Smooth muscle cell of the brain vasculature (primary cell): ENCODE measurements at places on chromosomes 2 and 18.

- no peak for DNase-seq
These were observed 6.3 kb upstream of the CCNT2 start for GRCh38 chr2:134912361-134912760.

DNA sequence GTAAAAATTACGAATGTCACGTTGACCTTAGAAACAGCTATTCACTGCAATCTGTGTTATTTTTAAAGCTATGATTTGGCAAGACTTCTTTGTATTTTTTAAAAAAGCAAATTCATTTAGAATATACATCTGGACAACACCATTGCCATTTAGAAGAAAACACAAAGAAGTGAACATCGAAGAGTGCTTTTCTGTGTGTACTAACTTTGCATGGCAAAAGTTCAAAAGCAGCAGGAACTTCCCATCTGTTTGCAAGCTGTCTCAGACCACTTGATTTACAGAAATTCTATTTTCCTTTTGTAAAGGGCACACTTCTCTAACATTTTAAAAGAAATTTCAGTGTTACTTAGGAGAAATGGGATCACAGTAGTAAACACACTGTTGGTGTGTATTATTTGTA is 145.9 kb downstream of the CALCRL start:
- DNase-seq: peak; percentile 43

DNA sequence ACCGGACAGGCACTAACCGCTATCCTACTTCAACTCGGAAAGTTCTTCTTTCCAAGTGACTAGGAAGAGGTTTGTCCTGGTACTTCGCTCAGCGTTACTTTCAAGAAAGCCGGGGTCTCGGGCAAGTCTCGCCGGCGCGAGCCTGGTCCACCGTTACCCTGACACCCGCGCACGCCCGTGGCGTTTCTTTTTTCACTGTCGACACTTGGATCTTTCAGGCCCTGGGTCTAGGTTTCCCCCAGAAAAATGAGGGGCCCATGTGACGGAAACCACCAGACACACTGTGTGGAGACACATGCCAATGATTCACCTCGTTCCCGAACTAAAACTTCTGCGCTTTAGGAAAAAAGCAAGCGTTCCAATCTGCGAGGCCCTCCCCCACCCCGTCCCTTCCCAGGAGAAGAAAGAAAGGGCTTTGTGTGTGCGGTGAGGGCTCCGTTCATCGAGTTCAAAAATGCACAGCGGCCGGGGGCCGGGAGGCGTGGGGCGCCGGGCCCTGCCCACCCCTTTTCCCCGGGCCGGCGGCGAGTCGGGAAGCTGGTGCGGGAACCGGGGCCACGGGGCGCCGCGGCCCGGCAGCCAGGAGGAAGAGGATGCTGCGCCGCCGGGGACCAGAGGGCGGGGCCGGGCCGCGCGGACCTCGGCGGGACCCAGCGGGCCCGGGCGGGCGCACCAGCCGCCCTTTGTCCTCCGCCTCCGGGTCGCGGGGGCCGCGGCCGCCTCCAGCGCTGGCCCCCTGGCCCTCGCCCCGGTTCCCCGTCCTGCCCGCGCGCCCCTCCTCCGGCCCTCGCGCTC is 2.6 kb downstream of the ZNF521 start:
- DNase-seq: no peak

- no peak for DNase-seq
These were observed 477.5 kb downstream of the SLC4A3 start for GRCh38 chr2:220104871-220105351.

GRCh38 chr18:57586251-57587049 is at the start of gene FECH:
Gene FECH (minus strand): TSS chr18:57586702. CDS start chr18:57586620, 82 bp downstream.
- DNase-seq: no peak

DNA sequence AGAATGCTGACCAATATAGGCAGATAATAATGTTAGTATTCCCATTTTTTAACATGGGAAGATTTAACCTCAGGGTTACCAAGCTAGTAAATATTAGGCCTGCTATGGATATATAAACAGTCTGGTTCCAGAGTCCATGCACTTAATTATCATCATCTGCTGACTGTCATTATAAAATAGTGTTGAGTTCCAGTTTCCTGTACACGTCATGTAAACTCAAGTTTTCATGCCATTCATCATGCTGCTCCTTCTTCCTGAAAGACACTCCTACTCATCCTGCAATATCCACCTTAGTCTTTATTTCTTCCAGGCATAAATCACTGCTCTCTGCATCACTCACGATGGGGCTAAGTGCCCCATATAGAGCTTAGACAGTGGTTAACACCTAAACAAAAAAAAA is 420.8 kb upstream of the SPHKAP start:
- no peak for DNase-seq

- DNase-seq: no peak
These were observed 86.2 kb downstream of the COX7A2L start for GRCh38 chr2:42274863-42275262.

DNA sequence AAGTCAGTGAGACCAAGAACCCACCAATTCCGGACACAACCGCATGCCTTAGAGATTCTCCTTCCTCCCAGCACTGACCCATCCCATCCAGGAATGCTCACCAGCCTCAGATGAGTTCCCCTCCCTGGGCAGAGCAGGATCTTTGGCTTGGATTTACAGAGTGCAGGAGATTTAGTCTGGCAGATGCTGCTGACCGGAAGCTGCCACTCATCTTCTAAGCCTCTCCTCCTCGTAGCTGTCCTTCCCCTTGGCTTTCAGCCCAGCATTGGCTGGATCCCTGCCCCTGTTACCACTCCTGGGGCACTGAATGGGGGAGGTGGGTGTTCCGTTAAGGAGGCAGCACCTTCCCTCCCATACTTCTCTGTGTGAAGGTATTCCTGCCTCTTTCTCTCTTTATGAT is 53.2 kb downstream of the VWA3B start:
- no peak for DNase-seq

- no peak for DNase-seq
These were observed 122.1 kb upstream of the EML6 start for GRCh38 chr2:54601339-54601738.

DNA sequence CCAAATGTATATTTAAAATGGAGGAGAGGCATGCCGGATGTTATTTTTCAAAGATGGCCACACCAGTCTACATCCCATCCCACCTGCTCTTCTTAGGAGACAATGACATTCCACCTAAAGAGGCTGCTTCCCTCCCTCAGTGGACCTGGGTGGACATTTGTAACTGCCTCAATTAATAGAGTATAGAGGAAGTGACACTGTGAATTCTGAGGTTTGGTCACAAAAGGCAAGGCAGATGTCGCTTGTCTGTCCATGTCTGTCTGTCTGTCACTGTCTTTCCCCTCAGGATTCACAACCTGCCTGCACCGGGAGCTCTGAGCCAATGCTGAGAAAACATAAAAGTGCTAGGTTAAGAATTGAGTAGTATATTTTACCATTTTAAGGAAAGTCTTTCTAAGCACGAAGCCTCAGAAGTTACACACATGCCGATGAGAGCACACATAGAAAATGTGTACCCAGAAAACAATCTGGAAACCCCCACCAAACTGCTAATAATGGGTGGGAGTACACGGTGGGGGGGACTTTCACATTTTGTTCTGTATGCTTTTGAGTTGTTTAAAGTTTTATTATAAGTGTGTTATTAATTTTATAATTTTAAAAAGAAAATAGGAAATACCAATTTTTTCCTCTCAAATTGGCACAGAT is 21.0 kb downstream of the MIB1 start:
- DNase-seq: no peak

- DNase-seq: no peak
These were observed 124.4 kb downstream of the TTC27 start for GRCh38 chr2:32752205-32752604.

DNA sequence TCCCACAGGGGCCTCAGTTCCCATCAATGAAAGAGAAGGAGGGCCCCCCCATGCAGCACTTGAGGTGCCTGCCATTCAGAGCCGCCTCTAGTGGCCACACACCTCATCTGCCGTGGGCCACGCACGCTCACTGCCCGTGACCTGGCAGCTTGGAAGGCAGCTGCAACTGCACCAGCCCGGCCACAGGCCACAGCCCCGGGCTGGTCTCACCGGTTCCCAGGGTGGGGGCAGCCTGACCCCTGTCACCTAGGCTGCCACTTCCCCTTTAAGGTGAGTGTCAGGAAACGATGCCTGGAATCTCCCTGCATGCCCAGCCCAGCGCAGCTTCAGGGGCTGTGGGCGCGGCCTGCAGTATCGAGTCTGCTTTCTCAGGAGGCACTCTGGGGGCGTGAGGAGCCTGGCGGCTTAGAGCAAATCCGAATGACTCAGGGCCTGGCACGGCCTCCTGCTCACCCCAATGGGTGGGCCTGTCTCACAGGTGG is 2.6 kb downstream of the MAB21L4 start:
- DNase-seq: no peak

GRCh38 chr2:181642086-181642485 is 14.8 kb downstream of the CERKL start:
- DNase-seq: no peak

- no peak for DNase-seq
These were observed 153.4 kb downstream of the CAPN13 start for GRCh38 chr2:30653847-30654246.

GRCh38 chr2:173164396-173164795 is 88.8 kb downstream of the MAP3K20 start:
- no peak for DNase-seq

DNA sequence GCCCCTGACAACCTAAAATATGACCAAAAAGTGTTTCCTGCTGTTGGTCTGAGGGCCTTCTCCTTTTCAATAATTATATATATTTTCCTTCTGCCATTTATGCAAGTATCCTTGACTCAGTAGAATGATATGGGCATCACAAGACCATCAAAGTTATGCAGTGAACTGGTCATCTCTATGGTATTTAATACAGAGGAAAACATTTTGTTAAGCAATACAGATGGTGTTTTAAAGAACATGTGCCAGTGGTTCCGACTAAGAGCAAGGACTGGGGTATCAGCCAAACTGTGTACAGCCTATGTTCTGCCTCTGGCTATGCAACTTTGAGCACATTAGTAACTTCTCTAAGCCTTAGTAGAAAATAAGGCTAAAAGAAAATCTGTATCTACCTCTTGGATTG is 179.0 kb downstream of the TRABD2A start:
- no peak for DNase-seq

DNA sequence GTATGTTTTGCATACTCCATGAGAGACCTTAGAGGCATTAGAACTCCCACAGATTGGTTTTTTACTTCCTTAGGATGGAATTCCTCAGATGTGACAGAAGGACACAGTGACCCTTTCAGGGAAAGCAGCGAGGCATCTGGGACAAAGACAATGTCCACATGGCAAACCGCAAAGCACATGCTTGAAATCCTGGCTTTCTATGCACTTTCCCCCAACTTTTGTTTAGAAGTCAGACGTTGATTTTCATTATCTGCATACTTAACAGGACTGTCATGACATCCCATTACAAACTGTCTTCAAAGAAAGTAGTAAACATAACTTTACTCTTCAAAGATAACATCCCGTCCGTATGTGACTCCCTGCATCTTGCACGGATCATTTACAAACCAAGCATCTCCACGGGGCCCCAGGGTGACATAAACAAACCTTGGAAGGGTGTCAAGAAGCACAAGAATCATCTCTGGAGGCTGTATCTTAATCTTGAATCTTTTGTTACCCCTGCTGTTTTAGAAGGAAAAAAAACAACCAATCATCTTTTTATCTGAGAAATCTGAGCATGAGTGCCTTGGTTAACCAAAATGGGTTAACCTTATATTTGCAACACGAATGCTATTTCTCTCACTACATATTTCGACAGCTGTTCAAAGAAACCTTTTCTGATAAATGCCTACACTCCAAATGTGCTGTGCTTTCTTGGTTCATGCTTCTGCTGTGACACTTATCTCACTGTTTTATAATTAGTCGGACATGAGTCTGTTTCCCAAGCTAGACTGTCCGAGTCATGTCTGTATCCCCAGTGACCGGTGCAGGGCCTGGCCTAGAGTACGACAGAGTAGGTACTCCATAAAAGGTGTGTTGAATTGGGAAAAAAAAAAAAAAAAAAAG is 90.8 kb downstream of the CCBE1 start:
- DNase-seq: peak; percentile 33

DNA sequence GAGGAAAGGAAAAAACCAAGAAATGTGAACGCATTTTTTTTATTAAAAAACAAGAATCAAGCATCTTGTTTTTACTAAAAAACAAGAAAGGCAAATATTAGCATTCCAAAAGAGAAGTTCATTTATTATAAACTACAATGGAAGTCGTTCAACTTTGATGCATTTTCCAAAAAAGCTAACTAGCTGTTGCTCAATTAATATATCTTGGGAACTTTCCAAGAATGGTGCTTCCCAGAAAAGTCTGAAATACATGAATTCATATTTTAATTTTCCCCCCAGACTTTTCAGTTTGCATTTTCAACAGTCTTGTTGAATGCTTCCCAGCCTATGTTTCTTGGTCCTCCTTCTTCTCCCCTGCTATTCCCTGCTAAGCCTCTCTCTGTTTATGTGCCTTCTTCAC is 7.5 kb upstream of the RND3 start:
- DNase-seq: no peak

DNA sequence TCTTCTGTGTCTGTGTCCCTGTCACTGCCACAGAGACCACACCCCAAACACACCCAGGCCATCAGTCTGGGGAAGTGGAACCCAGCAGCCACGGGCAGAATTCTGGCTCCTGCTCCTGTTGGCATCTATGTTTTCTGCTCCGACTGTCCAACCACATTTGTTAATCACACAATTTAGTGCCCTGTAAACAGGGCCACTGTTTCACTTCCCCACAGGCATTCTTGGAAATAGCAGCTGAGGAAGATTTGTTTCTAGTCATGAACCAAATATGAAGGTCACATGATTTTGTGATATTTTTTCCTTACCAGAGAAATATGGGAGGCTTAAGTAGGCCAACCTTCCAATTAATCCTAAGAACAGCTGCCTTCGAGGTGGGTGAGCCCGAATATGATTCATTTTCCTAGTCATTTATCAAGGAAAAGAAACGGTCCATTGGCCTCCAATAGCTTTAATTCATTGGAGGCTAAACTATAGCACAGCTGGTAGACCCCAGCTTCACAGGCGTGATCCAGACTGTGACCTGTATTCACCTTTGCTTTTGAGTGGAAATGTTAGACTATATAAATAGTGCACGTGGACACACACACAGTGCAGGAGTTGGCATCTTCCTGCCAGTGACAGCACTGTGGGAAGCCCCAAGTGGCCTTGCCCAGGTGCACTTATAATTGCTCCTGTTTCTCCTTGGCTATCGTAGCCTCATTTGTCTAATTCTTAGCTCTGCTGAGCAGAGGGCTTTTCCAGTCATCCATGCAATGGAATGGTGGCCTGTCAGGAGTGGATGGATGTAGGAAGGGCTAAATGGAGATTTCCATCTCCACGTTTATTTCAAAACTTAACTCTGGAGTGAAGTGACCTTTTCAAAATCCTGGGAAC is 267.9 kb downstream of the LPIN1 start:
- DNase-seq: no peak

DNA sequence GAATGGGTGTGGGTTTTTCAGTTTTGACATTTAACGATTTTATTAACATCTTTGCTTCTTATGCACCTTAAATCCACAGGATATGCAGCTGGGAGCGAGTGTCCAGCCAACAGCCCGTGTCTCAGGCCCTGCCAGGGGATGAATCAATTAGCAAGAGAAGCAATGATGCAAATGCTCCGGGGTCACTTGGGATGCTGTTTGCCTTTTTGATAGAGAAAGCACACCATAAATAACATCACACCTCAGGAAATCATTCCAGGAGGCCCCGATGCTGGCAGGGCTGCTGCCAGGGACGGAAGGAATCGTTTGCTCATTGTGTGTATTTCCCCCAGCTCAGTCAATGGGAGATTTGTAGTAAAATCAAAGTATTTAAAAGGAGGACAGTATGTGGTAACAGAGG is 394.0 kb upstream of the HNRNPA3 start:
- no peak for DNase-seq

- no peak for DNase-seq
These were observed 6.1 kb upstream of the CCDC195 start for GRCh38 chr2:224722250-224722649.

- no peak for DNase-seq
These were observed 15.7 kb downstream of the SH3RF3 start for GRCh38 chr2:109144721-109145120.
